ENCODE measurements at places on chromosomes 1 and 21. TPM values are rescaled to one million over a fixed set of nuclear protein-coding genes. Genes with fewer than 3 reads are reported as not detected.

The PRKACB gene
- total RNA-seq, result 69.1 TPM

DNA sequence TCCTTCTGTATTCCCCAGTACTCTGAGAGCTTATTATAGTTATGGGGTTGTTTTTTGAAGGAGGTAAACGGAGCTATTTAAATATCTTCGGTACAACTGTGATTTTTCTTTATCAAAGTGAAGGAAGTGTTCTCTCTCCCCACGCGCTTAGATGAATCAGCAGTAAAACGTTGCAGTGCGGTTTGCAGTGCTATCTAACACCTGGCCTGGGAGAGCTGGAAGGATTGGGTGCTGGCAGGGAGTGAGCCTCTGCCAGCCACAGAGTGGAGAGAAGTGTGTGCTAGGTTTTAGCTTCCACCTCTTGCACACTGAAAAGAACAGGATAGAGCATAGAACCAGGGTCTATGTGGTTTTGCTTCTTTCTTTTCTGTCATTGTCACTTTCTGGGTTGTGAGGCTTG is 165.9 kb downstream of the SDCCAG8 start:
- DNase-seq, result peak; percentile 85

DNA sequence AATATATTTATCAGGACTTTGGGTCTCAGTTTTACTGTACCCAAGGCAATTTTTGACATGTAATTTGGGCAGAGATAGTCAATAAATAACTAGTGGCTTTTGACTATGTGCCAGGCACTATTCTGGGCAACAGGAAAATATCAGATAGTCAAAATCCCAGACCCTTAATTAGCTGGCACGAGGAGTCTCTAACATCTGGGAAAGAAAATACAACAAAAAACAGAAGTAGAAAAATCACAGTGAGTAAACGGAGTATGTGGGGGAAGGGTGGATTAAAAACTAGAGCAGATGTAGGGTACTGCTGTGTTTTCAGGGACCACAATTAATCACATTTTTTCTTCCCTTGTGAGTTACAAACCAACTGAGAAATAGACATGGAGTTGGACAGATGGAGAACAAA is 217.8 kb downstream of the NCAM2 start:
- DNase-seq, result no peak

DNA sequence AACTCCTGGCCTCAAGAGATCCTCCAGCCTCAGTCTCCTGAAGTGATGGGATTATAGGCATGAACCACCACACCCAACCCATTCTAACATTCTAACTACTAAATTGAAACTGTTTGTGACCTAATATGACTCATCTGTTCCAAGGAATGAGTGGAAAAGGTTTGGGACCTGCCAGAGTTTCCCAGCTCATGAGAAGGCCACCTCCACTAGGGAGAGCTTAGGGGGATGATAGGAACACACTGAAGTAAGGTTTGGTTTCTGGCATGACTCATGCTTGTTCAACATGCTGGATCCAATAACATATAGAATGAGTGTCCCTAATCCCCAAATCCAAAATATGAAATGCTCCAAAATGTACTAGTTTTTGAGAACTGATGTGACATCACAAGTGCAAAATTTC is 18.9 kb upstream of the SCAF4 start:
- DNase-seq, result no peak

The NES gene
- not detected for total RNA-seq

The KRTAP13-2 gene
- not detected for total RNA-seq

The OR6K3 gene
- total RNA-seq, result not detected

- no peak for DNase-seq
These were observed 747 bp downstream of the ADAMTS1 start for GRCh38 chr21:26844258-26845065.

DNA sequence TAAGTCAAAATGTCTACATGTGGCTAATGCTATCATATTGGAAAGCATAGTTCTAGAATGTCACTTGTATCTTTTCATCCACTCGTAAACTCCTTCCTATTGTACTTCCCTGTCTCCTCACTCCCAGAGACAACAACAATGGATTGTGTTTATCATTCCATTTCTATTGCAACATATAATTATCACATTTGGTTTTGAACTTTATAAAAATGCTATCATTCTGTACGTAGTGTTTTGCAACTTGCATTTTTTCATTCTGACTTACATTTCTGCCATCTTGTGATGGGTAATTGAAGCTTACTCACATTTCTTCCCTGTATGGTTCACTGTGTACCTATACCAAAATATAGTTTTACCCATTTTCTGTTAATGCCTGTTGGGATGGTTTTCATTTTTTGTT is 14.5 kb upstream of the CSF3R start:
- DNase-seq, result no peak

- no peak for DNase-seq
These were observed 21.3 kb downstream of the HMGCS2 start for GRCh38 chr1:119747451-119747850.

GRCh38 chr1:95742591-95743089 is 508.6 kb downstream of the RWDD3 start:
- DNase-seq, result no peak

The HCRTR1 gene
- not detected for total RNA-seq

GRCh38 chr1:14971221-14971620 is 182.3 kb upstream of the TMEM51 start:
- DNase-seq, result no peak

DNA sequence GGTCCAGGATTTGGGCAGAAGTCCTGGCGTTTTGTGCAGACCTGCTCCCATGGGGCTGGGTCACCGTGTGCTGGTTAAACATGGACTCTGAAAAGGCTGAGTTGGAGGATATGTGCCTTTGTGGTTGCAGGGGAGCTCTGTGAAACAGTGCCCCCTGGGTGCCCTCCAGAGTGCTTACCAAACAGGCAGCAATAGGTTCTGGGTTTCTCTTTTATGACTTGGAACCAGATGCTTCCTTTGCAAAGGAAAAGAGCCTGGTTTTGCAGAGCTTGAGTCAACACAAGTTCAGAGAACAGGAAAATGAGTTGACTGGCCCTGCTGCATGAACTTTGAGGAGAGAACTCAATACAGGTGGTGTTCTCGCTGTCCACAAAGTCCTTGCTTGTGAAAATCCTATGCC is 288.9 kb downstream of the TM2D1 start:
- DNase-seq, result no peak

DNA sequence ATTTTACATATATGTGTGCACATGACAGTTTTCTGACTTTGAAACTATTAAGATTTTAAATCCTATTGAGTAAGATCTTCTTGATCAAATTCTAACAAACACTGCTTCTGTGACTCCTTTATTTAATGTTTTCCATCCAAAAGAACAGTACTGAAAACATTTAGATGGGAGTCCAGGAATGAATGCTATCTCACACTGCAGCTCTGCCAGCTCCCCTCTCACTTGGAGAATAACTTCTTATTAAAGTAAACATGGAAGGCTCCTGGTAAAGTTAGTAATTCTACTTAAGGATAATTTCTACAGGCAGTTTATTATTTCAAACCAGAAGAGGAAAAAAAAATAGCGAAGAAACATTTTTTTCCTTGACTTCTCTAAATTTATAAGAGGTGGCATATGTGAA is 349.1 kb downstream of the DPYD start:
- DNase-seq, result no peak
